EL (cell line): ENCODE measurements at places on chromosomes 1 and 21.

DNA sequence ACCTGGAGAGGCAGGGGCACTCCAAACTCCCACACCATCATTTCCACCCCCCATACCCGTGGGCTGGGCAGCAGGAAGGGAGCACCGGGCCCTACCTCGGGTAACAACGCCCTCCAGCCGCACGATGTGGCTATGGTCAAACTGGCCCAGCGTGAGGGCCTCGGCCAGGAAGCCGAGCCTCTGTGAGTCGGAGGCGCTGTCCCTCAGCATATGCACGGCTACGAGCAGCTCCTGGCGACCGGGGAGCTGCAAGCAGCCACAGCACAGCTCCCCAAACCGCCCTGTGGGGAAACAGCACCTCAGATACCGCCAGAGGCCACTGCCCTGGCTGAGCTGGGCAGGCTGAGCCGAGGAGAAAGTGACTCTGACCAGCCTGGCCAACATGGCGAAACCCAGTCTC lies 29.2 kb downstream of the CDCA8 start:
- no peak for DNase-seq

DNA sequence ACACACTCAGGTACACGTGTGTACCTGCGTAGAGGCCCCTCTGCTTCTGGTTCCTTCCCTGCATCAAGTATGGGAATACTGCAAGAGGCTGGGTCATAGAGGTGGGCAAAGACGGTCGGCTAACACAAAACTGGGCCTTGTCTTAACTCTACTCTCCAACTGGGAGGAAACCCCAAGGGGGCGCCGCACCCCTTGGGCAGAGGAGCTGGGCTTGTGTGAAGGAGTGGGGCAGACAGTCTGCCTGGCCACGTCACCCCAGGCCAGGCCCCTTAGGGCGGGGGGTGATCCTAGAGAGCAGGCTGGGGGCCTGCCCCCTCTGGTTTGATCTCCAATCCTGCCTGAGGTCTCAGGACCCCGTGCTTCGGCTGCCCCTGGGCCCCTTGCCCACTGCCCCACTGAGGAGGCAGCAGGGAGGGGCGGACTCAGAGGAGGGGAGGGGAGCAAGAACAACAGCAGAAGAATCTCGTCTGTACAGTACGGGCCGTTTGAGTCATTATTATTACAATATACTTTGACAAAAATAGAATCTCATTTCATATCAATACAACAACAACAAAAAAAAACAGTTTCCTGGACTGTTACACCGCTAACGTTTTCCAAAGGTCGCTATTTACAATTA lies 34.7 kb downstream of the MEF2D start:
- no peak for DNase-seq

DNA sequence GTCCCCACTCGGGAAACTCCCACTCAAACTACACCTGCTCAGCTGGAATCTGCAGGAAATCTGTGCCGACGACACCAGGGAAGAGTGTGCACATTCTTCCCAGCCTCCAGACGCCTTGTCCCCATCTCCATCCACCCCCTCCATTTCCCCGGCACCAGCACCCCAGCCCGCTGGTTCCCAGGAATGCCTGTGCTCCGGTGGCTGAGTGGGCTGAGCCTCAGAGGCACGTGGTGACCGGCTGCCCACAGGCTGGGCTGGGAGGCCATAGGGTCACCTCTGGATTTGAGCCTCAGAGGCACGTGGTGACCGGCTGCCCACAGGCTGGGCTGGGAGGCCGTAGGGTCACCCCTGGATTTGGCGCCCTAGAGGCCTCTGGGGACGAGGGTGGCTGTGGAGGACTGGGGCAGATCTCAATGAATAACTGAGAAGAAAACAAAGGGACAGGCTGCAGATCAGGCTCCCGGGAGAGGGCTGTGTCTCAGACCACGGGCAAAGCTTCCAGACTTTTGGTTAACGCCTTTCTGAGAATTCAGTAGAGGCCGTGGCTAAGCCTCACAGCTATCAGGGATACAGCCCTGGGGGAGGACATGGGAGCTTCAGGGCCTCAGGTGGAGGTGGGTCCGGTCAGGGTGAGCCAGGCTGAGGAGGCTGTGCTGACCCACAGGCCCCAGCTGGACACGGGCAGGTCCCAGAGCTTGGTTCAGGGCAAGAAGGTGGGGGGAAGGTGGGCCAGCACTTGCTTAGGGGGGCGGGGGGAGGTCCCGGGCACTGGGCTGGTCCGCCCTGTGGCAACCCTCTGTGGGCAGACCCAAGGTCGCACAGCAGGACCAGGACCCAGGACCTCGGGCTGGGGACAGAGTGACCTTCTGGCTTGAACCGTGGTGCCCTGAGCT lies 17.3 kb upstream of the TTLL10 start:
- no peak for DNase-seq

GRCh38 chr1:218336328-218336727 lies 8.8 kb upstream of the TGFB2 start:
- DNase-seq: no peak

DNA sequence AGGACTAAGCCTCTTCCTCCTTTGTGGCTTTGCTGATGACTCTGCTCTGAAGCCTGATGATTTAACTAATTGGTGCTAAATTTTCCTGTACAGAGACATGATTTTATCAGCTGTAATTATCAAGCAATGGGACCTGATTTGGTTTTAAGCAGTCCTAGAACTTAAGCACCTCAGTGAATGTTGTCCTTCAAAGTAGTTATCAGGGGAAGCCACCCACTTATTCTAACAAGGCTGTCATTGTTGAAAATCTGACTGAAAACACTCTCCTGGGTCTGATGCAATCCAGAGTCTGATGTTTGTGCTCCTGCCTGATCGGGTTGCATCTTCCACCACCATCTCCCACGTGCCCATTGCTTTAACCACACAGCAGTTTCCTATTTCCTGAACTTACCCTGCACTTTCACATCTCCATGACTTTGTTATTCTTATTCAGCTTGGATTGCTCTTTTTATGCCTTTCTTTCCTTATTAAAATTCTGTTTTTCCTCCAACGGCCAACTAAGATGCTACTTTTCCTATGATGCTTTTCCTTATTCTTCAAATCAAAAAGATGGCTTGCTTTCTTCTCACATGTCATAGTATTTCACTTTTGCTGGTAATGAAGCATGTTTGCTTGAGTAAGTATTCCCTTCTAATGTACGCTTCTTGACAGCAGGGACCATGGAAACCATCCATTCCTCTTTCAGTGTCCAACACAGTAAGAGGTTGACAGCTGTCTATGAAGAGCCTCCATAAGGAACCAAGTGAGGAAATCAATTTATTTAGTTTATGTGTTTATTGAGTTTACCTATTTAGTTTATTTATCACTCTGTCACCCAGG lies 55.0 kb downstream of the S1PR1 start:
- DNase-seq: peak; percentile 56

GRCh38 chr1:234605399-234605982 lies 4.5 kb downstream of the IRF2BP2 start:
- DNase-seq: no peak

DNA sequence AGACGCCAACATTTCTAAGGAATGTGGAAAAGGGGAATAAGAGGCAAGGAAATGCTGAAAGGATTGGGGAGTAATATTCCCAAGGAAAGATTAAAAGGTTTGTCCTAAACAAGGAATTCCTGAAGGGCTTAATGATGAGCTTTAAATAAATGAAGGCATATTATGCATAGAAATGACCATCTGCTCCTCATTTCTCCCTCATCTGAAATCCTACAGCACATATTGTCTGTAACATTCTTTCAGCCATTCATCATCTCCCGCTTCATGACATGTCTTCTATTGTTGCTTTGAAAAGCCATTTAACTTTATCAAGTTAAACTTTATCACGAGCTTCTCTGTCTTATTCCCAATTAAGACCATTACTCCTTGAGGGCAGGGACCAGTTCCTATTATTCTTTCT lies 608.7 kb upstream of the PLXNA2 start:
- no peak for DNase-seq

- DNase-seq: no peak
Observed at GRCh38 chr21:19239696-19240095, 836.1 kb upstream of the TMPRSS15 start.

DNA sequence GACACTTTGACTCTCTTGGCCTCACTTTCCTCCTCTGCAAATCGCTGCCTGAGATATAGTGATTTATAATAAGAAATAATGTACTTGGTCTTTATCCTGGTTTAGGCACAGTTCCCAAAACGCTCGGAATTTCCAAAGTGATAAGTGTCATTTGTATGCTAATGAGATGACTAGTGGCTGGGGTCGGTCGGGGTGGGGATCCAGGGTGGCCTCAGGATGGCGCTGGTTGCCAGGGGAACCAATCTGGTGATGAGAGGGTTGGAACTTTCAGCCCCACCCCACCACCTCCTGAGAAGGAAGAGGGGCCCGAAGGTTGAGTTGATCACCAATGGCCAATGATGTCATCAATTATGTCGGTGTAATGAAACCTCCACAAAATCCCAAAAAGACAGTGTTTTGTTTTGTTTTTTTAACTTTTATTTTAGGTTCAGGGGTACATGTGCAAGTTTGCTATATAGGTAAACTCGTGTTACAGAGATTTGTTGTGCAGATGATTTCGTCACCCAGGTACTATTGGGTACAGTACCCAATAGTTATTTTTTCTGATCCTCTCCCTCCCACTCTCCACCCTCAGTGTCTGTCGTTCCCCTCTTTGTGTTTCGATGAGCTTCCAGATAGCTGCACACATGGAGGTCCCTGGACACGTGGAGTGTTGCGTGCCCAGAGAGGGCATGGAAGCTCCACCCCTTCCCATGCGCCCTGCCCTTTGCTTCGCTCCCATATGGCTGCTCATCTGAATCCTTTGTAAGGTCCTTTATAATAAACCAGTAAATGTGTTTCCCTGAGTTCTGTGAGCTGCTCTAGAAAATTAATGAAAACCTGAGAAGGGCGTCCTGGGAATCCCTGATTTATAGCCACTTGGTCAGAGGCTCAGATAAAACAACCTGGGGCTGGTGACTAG lies 97.2 kb downstream of the KCNN3 start:
- DNase-seq: no peak

DNA sequence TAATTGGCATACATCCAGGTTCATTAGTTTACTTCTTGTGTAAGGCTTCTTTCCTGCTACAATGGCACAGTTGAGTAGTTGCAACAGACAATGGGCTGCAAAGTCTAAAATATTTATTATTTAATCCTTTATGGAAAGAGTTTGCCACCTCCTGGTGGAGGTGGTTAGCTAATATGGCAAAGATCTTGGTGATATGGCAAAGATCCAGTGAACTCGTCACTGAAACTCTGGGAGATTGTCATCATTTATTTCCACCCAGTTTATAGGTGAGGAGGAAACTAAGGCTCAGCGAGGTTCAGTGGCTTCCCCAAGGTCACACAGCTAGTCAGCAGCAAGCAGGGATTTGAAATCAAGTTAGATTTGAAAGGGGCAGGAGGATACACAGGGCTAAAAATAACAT lies 16.1 kb upstream of the IFFO2 start:
- DNase-seq: peak; percentile 43

GRCh38 chr1:63082766-63083165 lies 239.6 kb upstream of the FOXD3 start:
- no peak for DNase-seq

GRCh38 chr1:220875260-220875659 lies 4.0 kb upstream of the HLX start:
- DNase-seq: no peak

GRCh38 chr1:47627016-47627415 lies 189.2 kb downstream of the FOXD2 start:
- DNase-seq: no peak

GRCh38 chr1:244920911-244921761 lies 56.8 kb upstream of the HNRNPU start:
- no peak for DNase-seq

- peak; percentile 79 for DNase-seq
Observed at GRCh38 chr1:209692745-209693504, 11.7 kb upstream of the HSD11B1 start.

- no peak for DNase-seq
Observed at GRCh38 chr1:29631361-29631760, 395.0 kb downstream of the PTPRU start.

GRCh38 chr1:155261493-155261851 lies 688 bp downstream of the SCAMP3 start:
- DNase-seq: peak; percentile 29

DNA sequence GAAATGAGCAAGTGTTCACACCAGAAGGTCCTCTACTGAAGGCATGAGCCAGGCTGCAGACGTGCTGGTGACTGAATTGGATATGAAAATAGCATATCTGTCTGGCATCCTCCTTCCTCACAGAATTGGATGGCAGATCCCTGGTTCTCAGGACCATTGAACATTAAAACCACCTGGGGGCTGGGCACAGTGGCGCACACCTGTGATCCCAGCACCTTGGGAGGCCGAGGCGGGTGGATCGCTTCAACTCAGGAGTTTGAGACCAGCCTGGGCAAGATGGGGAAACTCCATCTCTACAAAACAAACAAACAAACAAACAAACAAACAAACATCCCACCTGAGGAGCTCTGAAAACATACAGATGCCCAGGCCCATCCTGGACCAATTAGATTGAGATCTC lies 23.4 kb downstream of the TEX35 start:
- no peak for DNase-seq

DNA sequence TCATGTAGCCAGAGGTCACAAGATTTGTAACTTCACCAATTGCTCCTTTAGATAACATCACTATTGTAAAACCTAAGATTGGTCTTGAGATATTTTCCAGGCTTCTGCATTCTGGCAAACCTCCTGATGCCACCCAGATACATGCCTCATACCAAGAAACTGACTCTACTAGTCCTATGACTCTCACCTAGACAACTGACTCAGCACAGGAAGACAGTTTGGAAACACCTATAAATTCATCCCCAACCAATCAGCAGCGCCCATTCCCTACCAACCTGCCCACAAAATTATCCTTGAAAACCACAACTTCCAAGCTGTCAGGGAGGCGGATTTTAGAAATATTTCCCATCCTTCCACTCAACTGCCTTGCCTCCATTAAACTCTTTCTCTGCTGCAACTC lies 2.6 kb downstream of the NME7 start:
- DNase-seq: no peak

- no peak for DNase-seq
Observed at GRCh38 chr1:14739082-14739832, 140.8 kb downstream of the KAZN start.

DNA sequence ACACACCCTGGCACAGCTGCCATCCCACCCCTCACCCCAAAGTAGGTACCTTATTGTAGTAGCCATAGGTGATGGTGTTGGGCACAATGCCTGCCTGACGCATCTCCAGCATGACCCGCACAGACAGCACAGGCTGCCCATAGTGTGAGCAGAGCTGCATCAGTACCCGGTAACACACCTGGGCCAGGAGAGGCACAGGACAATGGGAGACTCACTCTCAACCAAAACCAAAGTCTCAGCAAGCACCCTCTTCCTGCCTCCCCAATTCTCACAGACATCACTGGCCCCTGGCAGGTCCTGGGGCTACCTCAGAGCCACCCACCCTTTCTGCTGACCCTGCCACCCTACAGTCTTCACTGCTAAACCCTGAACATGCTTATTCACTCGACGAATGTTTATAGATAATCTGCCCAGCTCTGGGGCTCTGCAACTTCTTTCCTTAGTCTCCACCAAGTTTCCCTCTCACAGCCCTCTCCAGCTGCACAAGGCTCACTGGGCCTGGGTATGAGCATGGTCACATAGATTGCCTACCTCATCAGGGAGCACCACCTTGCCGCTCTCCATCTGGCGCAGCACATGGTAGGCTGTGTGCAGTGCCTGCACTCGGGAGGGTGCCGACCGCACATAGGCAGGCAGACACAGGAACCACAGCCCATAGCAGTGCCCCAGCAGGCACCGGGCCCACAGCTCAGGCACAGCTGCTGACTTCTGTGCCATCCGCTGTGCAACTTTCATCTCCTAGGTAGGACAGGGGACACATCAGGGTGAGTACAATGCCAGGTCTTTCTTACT lies 10.3 kb downstream of the DENND4B start:
- no peak for DNase-seq

GRCh38 chr1:183283286-183283685 lies 97.2 kb downstream of the LAMC2 start:
- no peak for DNase-seq

GRCh38 chr1:3598522-3599285 lies 12.6 kb downstream of the MEGF6 start:
- no peak for DNase-seq
